Psoas muscle (tissue), 8 donors: ENCODE measurements at places on chromosomes 5 and 9.
A peak's percentile ranks its signal among the peaks of the same experiment; 100 is the strongest.

DNA sequence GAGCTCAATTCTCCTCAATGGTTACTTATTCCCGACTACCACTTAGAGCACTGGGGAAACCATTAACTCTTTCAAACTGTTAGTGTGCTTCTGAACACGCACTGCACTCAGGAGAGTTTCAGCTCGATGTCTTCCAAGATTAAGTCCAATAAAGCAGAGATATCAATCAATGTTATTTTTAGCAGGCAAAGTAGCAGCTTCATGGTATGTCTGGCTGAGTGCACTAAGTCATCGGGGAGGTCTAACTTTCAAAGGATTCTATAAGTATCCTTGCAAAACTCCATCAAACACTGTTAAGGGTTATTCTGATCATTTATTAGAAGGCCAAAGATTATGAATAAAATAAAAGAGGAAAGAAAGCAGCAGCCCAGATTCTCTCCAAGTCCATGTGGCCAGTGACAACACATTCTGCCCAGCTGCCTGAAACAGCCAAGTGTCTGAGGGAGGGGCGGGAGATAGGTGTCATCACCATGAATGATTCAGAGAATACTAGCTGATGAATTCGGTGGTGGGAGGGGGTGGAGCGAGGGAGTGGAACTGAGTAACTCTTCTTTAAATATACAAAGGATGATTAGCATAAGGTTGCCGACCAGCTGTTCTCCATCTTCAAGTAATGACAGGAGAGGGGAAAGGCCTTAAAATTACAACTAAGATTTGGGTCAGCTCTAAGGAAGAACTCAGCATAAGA is 21.3 kb downstream of the NREP start:
- peak; percentile 77 for DNase-seq

GRCh38 chr9:121529237-121529987 is 29.8 kb upstream of the GGTA1 start:
- DNase-seq = peak; percentile 96

- DNase-seq = no peak
Measured at GRCh38 chr5:121762426-121762825, 89.3 kb upstream of the FTMT start.

- no peak for DNase-seq
Measured at GRCh38 chr9:79651251-79651795, 79.6 kb downstream of the TLE4 start.

- DNase-seq = no peak
Measured at GRCh38 chr5:147731431-147732290, 50.9 kb downstream of the JAKMIP2 start.

GRCh38 chr5:130102375-130102774 is 198.1 kb downstream of the CHSY3 start:
- DNase-seq = no peak

DNA sequence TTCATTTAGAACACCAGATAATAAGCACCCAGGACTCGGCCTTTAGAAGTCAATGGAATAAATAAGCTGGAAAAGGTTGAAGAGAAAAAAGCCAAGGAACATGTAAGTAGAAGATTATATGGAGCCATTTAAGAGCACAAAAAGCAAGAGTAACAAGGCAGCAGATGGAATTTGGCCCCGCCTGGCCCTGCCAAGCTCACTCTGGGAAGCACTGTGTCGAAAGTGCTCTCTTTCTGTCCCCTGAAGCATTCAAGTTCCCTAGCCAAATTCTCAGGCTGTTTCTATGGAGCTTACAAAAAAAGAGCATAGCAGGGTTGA is 73.0 kb upstream of the GPR151 start:
- no peak for DNase-seq

- DNase-seq = no peak
Measured at GRCh38 chr5:173851595-173852243, 36.4 kb upstream of the CPEB4 start.

- DNase-seq = no peak
Measured at GRCh38 chr5:62127098-62127736, 178.8 kb upstream of the KIF2A start.

- DNase-seq = no peak
Measured at GRCh38 chr9:78103971-78104433, 72.4 kb upstream of the GNAQ start.

DNA sequence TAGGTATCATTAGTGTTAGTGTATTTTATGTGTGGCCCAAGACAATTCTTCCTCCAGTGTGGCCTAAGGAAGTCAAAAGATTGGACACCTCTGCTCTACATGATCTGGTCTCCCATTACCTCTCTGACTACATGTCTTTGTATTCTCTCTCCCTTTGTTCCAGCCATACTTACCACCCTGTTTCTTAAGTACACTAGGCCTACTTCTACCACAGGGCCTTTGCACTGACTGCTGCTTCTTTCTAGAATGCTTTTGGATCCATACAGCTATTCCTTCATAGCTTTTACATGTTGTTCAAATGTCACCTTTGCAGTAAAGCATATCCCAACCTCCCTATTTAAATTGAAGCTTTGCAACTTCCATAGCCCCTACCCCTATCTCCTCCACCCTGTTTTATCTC is 5.4 kb downstream of the XRCC4 start:
- no peak for DNase-seq

- no peak for DNase-seq
Measured at GRCh38 chr9:128913048-128913900, 7.5 kb upstream of the PHYHD1 start.

DNA sequence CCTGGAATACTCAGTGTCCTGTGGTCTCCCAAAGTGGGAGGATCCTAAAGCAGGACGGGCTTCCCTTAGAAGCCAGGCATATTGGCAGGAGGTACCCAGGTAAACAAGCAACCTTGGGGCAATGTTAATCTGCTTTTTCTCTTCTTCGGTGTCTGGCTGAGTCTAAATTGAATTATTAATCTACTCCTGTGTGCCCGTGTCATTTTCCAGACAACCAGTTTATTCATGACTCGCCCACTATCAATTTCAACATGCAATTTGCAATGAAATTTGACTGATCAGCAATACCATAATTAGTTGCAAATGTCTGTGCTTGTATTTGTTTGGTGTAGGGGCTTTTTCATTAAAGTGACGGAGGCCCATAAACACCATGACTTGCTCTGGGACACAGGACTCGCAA is 32.9 kb upstream of the JADE2 start:
- no peak for DNase-seq

- DNase-seq = no peak
Measured at GRCh38 chr5:107873877-107874276, 203.1 kb upstream of the EFNA5 start.

DNA sequence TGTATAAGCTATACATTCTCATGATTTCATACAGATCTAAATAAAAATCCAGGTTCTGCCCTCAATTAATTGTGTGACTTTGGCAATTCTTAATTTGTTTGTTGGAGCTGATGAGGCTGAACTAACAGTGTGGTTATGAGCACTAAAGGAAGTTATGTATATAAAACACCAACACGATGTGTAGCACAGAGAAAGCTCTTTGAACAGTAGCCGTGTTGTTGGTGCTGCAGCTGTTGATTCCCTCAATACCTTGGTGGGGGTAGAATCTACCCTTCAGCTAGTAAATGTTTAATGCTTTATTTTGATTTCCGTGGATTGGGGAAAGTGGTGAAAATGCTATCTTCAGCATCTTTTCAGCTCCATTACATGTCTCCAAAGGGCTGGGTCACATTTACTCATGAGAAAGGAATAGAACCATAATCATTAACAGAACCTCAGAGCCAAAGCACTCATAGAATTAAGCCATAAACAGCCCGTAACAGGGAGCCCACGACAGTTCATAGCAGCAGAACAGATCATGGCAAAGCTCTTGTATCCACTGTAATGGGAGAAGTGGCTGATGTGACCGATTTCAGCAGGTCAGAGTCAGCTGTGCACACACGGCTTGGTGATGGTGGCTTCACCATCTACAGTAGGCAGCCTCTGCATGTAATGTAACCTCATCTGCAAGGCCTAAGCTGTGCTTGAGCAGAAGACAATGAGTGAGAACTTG is 332.7 kb downstream of the DIRAS2 start:
- DNase-seq = no peak

- DNase-seq = no peak
Measured at GRCh38 chr9:70954126-70954525, 167.3 kb downstream of the TRPM3 start.

DNA sequence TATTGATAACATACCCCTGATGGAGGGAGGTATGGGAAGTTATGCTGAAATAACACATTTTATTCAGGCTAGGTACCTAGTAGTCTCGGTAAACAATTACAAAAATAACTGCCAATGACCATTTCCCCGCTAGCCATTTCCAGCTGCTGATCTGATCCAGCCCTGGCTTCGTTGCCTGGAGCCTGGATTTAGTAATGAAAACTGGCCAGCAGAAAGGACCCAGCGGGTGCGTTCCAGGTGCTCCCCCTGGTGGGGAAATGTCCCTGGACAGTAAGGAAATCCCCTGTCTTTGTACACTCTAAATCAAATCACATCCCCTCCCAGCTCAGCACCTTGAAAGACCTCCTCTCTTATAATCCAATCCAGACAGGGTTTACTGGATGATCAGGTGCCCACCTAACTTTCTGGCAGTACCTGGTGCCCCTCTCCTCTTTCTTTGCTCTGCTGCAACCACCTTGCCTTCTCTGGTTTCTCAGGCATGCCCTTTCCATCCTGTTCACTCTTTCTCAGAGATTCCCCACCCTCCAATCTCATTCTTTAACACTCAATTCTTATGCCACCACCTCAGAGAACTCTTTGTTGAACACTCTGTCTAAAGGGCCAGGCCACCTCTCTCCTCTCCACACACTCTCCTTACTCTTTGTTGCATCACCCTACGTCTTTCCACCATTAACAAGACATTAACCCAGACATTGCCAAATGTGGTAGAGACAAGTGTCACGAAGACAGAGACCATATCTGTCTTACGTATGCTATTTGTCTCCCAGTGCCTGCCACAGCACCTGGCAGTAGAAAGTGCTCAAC is 50.1 kb upstream of the SMAD5 start:
- peak; percentile 74 for DNase-seq

- DNase-seq = no peak
Measured at GRCh38 chr5:157581901-157582300, 6.3 kb upstream of the ADAM19 start.

GRCh38 chr5:111748304-111748763 is 8.7 kb downstream of the NREP start:
- no peak for DNase-seq

DNA sequence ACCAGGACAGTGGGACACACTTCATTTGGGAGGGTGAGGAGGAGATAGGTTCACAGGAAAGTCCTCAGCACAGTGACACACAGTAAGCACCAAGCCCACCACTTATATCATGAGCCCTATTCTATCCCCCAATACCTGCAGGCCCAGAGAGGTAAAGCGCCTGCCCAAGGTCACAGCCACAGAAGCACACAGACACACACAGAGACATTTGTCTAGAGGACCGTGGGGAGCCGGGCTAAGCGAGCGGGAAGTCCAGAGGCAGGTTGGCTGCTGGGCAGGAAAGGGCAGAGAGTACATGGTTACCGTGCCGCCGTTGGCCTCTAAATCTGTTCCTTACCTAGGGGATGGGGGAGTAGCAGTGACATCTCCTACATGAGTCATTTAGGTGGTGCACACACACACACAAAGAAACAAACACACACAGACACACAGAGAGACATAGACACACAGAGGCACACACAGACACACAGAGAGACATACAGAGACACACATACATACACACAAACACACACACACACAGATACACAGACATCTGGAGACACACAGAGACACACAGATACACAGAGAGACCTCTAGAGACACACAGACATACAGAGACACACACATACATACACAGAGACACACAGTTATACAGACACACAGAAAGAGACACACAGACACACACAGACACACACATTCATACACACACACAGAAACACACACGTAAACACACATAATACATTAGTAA is 15.9 kb upstream of the DUSP1 start:
- DNase-seq = no peak

GRCh38 chr9:15211160-15211814 is 95.7 kb downstream of the TTC39B start:
- no peak for DNase-seq

DNA sequence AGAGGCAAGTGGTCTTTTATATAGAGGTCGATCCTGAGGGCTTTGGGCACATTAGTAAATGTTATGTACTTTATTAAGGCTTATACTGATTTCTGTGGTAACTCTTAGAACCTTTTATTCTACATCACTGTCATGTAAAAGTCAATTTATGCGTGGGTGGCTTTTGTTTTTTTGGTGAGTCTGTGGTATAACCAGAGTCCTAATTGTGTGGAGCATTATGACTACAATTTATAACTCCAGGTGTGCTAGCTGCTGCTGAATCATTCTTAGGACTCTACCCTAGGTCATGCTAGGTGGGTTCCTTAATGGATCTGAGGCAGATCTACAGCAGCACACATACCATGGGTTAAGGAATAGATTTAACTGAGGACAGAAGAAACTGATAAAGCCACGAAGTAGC is 33.9 kb upstream of the KCNN2 start:
- no peak for DNase-seq

- DNase-seq = no peak
Measured at GRCh38 chr5:33816791-33817190, 75.0 kb downstream of the ADAMTS12 start.

- DNase-seq = no peak
Measured at GRCh38 chr9:19875291-19875920, 86.6 kb upstream of the SLC24A2 start.

DNA sequence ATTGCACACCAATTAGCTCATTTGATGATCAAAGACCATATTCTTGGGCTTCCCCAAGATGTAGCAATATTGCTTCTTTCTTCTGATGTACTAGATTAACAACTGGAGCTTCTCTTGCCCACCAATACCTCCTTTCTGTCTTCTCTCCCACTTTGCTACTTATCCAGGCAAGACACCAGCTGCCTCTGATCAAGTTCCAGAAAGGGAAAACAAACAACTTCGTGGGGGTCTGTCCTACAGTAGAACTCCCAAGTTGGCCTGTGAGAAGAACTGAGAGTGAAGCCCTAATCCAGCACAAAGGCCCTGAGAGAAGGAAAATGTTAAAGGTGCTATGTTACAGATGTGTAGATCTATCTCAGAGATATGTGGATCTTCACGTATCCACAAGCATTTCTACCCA is 44.9 kb downstream of the ADAMTS12 start:
- DNase-seq = no peak

GRCh38 chr9:132637351-132637750 is 32.4 kb downstream of the DDX31 start:
- no peak for DNase-seq

GRCh38 chr9:7103367-7103766 is 345.6 kb downstream of the KDM4C start:
- no peak for DNase-seq

DNA sequence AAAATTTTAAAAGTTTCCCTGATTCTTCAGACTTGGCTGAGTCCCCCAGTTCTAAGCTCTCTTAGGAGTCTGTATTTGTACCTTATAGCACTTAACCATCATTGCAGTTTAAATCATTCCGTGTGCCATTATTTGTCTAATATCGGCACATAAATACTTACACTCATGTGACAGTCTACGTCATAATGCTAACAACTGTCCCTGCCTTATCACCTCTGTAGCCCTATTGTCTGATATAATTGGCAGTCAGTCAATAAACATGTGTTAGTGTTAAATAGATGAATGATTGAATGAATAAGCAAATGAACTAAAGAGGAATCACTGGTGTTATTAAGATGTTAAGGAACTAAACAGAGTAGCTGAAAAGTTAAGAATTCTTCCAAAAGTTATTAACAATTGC is 287.8 kb downstream of the EBF1 start:
- no peak for DNase-seq
